ENCODE measurements at places on chromosomes 7 and 10. TPM values are rescaled to one million over a fixed set of nuclear protein-coding genes. Genes with fewer than 3 reads are reported as not detected.

PCGF5 gene
- 33.5 TPM for total RNA-seq

GRCh38 chr10:82335831-82336230 lies 460.8 kb downstream of the NRG3 start:
- DNase-seq, result no peak

DNA sequence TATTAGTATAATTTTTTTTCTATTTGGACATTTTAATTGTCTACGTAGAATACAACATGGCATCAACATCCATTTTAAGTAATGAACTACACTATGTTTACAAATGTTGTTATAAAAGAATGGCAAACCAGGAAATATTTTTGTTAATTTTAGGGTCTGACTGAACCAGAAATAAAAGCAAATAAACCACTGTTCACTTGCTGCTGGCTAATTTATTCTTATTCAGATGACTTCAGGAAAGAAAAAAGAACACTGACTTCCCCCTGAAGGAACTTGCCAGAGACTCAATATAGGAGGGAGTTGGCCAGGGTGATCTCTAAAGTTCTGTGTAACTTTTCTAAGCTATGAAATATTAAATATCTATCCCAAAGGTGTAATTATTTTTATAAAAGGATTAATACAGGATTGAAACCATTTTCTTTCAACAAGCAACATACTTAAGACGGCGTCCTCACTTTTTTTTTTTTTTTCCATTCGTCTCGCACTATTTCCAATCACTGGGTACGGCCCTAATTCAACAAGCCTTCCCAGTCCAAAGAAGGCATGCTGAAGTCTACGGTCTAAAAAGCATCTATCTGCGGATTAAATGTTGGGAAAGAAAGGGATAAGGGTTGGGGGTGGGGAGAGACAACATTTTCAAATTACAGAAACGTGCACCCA lies 1.2 kb downstream of the USP6NL start:
- peak; percentile 14 for DNase-seq

WNT8B gene
- total RNA-seq, result not detected

GTPBP10 gene
- total RNA-seq, result 17.4 TPM

- no peak for DNase-seq
These were observed 3.4 kb upstream of the CYP2E1 start for GRCh38 chr10:133523631-133524203.

- peak; percentile 10 for DNase-seq
These were observed 790 bp downstream of the ADAM22 start for GRCh38 chr7:87934699-87935383.

PRF1 gene
- not detected for total RNA-seq

DNA sequence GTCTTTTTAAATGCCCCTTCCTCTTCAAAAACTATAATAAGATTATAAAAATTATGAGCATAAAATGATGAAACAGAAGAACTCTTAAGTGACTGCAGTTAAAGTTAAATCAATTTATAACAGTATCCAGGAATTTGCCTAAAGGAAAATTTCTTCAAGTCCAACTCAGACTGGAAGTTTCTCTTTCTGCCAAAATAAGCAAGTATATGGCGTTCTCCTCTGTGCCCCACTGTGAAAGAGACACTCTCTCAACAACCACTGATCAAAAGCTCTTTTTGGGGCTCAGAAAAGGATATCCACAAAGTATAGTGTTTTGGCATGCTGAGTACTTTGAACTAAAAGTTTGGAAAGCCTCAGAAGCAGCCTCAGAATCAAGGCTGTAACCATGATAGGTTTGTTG lies 139.9 kb downstream of the SKIDA1 start:
- DNase-seq, result no peak

PROSER2 gene
- total RNA-seq, result 15.0 TPM

- DNase-seq, result no peak
These were observed 131.6 kb upstream of the TMEM72 start for GRCh38 chr10:44779511-44779910.

PANK1 gene
- 21.9 TPM for total RNA-seq

ATG9B gene
- total RNA-seq, result 0.11 TPM

- DNase-seq, result no peak
These were observed 27.3 kb downstream of the CCNY start for GRCh38 chr10:35363587-35363986.

DNA sequence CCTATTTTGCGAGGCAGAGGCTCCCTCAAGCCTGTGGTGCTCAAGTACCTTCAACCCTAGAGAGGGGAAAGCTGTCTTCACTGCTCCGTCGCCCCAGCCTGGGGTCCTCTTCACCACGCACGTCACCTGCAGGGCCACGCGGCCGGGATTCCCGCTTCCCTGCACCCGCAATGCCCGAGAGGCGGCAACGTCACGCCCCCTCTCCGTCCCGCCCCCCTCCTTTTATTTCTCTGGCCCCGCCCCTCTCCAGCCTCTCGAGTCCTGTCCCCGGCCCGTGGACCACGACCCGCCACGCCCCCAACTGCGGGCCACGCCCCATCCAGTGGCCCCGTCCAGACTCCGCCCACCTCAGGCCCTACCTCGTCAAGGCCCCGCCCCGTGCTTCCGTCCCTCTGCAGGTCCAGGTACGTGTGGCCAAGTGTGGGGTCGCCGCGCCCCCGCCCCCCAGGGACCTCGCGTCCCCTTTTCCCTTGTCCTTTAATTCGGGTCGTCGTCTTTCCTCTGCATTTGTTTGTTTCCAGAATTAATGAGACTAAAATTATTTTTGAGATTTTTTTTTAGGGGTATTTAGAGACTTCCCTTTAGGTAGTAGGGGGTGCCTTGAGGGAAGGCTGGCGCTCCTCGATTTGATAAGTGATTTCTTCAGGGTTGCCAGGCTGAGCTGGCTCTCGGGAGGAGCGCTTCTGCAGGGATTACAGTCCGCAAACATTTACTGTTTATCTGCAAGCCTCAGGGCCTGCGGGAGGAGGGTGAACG lies 69.8 kb upstream of the BAIAP2L1 start:
- no peak for DNase-seq

DNA sequence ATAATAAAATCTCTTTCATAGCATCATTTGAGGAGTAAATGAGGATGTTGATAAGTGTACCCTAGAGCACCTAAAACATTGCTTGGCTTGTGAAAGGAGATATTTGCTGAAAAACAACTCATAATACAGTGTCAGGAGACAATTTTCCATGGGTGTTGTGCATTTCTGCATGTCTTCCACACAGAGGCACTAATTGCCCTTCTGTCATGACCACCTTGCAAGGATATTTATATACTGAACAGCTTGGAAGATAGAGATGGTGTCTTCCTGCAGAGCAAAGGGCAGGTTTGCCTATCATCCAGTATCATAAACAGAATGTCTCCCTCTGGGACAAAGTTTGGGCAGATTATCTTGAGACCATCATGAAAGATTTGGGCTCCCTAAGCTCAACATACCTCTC lies 495.2 kb upstream of the LRRN3 start:
- no peak for DNase-seq

- no peak for DNase-seq
These were observed 3.5 kb upstream of the AKR1D1 start for GRCh38 chr7:138072726-138073125.

- no peak for DNase-seq
These were observed 57.7 kb downstream of the DNAJB6 start for GRCh38 chr7:157394246-157395191.

GPRIN2 gene
- not detected for total RNA-seq

GRCh38 chr7:131241386-131241785 lies 86.3 kb upstream of the MKLN1 start:
- DNase-seq, result no peak

UPP1 gene
- total RNA-seq, result 7.5 TPM

MYPN gene
- 131 TPM for total RNA-seq

ASIC3 gene
- total RNA-seq, result 5.5 TPM

- DNase-seq, result no peak
These were observed 5.7 kb upstream of the WDR86 start for GRCh38 chr7:151415375-151416105.

DNA sequence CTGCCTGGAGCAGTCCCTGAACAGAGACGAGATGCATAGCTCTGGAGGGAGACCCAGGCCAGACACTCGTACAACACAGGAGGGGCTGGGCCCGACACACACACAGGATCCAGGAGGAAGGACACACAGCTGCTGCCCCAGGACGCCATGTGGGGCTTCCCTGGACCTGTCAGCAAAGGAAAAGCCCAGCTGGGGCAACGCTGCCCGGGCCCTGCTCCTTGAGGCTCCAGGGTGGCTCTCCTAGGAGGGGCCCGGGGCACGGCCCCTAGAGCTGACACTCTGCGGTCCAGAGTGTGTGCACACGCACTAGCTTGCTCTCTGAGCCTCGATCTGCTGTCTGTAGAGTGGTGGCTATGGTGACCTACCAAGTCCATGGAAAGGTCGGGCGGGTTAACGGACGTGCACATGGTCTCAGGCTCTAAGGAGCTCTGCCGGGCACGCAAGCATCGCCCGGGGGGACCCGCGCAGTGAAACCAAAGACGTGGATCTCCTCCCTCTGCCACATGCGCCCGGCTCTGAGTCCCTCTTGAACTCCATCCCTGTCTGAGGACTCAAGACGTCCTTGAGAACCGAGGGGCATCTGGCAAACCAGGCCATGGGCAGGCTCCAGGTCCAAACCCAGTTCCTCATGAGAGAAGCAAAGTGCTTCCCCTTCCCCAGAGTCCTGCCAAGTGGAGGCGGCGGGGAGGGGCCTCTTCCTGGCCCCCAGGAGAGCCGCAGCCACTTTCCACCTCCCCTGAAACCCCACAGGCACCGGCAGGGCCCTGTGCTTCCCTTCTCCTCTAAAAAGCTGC lies 279.0 kb downstream of the ELFN1 start:
- no peak for DNase-seq

DNA sequence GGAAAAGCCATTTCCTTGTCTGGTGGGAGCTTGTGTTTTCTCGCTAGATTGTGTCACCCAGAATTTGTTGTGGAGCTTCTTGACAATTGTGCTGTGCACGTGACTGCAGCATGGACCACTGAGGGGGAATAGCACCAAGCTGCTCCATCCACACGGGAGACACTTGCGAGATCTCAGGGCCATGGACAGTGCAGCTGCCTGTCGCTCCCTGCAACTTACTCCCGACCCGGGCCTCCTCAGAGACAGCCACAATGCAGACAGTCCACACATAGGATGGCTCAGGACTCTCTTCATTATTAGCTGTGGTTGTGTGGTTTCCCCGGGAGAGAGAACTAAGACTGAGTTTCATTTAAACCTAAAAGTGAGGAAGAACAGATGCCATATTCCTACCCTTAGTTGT lies 673.2 kb upstream of the GALNT17 start:
- no peak for DNase-seq

DNA sequence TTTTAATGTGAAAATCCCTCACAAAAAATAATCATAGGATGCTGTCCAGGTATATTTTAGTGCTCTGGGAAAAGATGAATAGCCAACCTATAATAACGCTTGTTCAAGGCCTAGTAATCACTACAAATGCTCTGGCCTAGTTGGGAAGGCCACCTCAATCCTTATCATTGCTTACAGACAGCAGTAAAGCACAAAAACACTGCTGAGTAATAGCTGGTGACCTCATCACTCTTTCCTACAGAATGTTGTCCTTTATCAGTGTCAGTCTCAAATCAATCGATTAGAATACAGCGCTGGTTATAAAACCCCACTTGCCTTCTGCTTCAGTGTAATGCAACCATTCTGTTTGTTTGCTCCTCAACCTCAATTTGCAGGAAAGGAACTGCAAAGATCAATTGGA lies 72.6 kb upstream of the STEAP1 start:
- DNase-seq, result no peak

DNA sequence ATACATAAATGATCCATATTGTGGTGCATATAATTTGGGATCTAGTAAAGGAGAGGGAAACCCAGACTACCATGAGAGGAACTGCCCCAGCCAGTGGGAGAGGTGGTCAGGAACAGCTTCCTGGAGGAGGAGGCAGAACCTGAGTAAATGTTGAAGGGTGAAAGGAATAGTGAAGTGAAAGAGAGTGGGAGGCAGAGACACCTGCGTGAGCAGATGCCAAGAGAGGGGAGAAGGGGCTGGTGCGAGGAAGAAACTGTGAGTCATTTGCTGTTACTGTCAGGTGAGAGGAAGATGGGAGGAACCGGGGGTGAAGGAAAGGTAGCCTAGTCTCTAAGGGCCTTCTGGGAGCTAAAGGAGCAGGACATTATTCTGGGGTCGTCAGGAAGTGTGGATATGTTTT lies 294.8 kb downstream of the GRID1 start:
- no peak for DNase-seq

AZGP1 gene
- not detected for total RNA-seq

- no peak for DNase-seq
These were observed 306.7 kb downstream of the DNAJB6 start for GRCh38 chr7:157643525-157643970.

CAV2 gene
- 89.0 TPM for total RNA-seq

GRCh38 chr7:89994483-89994882 lies 159.8 kb upstream of the STEAP1 start:
- peak; percentile 6 for DNase-seq

CELF2 gene
- 77.0 TPM for total RNA-seq

EGR2 gene
- 5.3 TPM for total RNA-seq

- peak; percentile 6 for DNase-seq
These were observed 459 bp downstream of the ZDHHC6 start for GRCh38 chr10:112446055-112446854.

GRCh38 chr10:21749788-21750187 lies 215.8 kb downstream of the MLLT10 start:
- no peak for DNase-seq

Measured in myocyte (in vitro differentiated cells).